ENCODE measurements at places on chromosomes 4 and X.

DNA sequence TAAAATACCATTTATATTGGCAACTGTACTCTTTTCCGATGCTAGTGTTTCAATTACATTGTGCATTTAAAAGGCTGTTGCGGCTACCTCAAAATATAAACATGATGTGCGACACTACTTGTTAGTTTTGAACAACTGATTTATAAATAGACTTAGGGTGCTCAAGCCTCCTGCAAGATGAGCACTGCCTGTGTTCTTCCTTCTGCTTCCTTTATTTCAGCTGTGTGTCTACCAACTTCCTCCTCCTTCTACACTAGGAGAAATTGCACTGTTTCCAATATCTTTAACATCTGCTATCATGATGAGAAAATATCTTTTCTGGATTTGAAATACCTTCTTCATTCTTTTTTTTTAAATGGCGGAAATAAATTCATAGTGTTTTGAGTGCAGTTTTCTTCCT lies 24.0 kb downstream of the TET2 start:
- DNase-seq, result no peak

- DNase-seq, result no peak
Observed at GRCh38 chr4:89619206-89619962, 217.6 kb downstream of the SNCA start.

DNA sequence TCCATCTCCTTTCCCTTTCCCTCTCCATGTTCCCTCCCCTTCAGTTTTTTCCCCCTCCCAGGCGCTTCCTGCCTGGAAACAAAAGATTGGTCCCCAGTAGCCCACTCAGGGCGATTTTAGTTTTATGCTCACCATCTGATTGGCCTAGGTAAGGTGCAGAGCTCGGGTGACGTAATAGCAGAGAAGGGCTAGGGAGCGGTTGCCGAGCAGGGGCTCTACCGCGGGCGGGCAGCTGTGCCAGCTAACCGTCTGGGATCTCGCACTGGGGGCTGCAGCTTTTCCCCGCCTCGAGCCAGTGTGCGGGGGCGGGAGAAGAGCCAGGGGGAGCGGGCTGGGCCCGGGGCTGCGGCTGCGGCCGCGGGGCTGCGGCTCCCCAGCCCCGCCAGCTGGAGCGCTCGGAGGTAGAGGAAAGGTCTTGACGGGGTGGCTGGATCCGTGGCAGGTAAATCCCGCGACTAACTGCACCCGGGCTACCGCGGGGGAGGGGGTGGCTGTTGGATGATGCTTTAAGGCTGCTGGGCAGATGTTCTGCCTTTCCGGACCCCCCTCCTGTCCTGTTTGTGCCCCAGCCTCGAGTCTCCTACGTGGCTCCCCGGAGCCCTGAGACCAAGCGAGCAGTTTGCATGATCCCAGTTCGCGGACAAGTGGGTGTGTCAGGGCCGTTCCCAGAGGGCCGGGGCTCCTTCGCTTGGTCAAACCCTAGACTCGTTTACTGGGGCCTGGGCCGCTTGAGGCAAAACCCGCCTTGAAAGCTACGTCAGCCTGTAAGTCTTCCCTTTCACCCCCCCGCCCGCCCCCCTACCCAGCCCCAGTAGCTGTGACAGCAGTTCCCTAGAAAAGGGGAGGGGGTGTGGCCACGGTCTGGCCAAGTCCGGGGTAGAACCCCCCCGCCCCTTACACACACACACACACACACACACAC lies at the start of gene PAK3:
TSS of gene PAK3 (plus strand) at position 218 of the 922 bp plus-strand sequence. CDS start 26,913 bp downstream, outside the sequence.
- DNase-seq, result peak; percentile 26

GRCh38 chr4:177802162-177802561 lies 359.9 kb upstream of the AGA start:
- no peak for DNase-seq

GRCh38 chrX:122188751-122189150 lies 995.3 kb upstream of the GRIA3 start:
- DNase-seq, result no peak

DNA sequence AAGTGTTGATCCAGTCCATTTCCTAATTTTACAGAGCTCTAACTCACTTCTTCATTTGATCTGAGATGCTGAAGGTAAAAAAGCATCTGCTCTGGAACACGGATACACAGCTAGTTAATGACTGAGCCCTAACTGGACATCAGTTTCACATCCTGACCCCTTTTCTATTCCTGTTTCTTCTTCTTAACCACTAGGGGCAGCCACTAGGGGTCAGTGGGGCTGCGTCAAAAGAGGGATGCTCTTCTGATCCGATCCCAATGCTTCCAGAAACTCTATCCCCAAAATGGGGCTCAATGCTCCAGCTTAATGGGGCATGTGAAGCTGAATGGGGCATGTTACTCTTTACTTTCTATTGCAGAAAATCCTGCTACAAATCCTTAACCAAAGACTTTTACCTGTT lies 33.4 kb upstream of the PHKA2 start:
- peak; percentile 17 for DNase-seq

- no peak for DNase-seq
Observed at GRCh38 chrX:69077895-69078455, 87.3 kb downstream of the PJA1 start.

DNA sequence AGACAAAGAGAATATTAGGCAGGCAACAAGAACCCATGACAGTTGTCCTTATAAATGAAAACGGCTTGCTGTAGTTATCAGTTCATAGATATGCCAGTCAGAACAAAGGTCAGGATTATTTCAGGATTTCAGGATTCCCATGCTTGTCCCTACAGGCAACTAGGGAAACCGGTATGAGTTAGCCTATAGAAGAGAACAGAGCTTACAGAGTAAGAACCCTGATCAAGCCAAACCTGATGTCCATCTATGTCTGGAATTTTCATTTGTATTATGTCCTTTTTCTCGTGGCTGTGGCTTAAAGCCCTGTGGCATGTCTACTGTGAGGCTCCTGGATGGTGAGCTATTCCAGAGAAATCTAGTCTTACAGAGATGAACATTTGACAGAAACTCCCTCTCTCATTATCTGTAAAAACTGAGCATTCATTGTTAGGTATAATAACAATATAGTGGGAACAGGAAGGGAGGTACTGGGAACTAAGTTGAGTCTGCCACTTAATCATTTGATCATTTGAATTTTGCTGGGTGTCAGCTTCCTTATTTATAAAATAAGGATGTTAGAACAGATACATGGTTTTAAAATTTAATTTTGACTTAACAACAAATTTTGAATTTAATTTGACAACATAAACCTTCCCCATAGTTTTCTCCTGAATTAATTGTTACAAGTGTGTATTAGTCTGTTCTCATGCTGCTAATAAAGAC lies 129.5 kb upstream of the KLF3 start:
- no peak for DNase-seq

DNA sequence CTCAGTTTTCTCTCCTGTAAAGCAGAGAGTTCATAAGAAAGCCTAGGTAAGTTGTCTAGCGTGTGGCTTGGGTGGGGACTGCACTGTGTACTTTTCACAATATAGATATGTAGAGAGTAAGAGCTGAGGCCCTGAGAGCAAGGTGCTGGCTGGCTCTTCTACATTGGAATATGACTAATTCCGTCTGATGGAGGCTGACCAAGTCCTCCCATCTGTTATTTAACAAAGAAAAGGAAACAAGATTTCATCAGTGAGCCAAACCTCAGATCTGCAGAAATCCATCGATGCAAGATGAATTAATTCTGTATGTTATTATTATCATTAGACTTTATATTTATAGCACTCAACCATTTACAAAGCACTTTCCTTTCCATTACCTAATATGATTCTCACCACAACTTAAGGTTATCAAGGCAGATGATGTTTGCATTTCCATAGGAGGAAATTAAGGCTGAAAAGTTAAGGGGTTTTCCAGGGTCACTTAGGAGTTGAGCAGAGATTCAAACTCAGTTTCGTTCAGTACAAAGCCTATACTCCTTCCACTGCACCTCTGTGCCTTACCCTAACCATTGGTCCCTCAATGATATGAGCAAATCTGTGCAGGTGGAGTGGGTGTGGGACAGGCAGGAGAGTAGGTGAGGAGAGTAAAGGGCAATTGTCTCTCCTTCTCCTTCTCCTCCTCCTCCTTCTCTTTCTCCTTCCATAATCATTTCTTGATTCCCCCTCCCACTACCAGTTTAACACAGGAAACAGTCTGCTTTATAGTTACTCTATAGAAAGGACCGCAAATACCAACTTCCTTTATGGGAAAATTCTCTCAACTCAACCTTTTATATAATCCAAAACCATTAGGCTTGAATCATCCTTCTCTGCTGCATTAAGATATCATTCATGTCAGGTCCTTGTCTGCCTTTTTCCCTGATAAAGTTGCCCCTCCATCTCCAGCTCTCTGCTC lies 27.6 kb upstream of the SRD5A3 start:
- DNase-seq, result no peak

Measured in GM13977 (cell line).